ENCODE measurements at places on chromosomes 1 and 21.

DNA sequence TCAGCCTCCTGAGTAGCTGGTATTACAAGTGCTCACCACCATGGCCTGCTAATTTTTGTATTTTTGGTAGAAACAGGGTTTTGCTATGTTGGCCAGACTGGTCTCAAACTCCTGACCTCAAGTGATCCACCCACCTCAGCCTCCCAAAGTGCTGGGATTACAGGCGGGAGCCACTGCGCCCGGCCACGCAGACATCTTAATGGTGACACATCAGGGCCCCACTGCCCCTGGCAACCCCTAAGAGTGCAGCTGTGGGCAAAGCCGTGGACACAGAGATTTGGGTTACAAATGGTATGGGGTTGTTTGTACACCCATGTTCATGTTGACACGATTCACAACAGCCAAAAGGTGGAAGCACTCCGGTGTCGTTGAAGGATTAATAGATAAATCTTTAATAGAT, 29.8 kb downstream of the IFNGR2 start:
- DNase-seq = no peak

DNA sequence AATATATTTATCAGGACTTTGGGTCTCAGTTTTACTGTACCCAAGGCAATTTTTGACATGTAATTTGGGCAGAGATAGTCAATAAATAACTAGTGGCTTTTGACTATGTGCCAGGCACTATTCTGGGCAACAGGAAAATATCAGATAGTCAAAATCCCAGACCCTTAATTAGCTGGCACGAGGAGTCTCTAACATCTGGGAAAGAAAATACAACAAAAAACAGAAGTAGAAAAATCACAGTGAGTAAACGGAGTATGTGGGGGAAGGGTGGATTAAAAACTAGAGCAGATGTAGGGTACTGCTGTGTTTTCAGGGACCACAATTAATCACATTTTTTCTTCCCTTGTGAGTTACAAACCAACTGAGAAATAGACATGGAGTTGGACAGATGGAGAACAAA, 217.8 kb downstream of the NCAM2 start:
- DNase-seq = no peak

GRCh38 chr21:44062380-44062779, 44.8 kb upstream of the PWP2 start:
- DNase-seq = no peak

- no peak for DNase-seq
Observed at GRCh38 chr1:183702087-183702812, 49.1 kb upstream of the APOBEC4 start.

- no peak for DNase-seq
Observed at GRCh38 chr1:159996653-159997052, 35.1 kb downstream of the PIGM start.

- DNase-seq = no peak
Observed at GRCh38 chr21:32102426-32102825, 176.4 kb downstream of the MIS18A start.

DNA sequence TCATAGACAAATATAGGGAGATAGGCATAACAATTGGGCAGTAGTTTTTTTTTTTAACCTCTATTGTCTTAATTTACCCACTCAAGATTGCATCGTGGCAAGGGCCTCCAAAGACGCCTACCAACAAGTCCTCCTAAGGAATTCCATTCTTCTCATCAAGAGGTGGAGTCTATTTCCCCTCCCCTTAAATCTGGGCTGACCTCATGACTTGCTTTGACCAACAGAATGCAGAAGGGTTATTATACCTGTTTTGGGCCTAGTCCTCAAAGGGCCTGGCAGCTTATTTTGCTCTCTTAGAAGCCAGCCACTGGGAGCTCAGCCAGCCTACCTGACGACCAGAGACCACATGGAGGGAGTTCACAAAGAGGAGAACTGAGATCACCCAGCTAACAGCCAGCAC, 92.3 kb downstream of the COQ8A start:
- no peak for DNase-seq

GRCh38 chr1:232899268-232899667, 51.1 kb upstream of the NTPCR start:
- DNase-seq = no peak

- no peak for DNase-seq
Observed at GRCh38 chr1:93537924-93538323, 90.0 kb downstream of the FNBP1L start.

- no peak for DNase-seq
Observed at GRCh38 chr1:212450331-212450881, 17.7 kb downstream of the NENF start.

- DNase-seq = no peak
Observed at GRCh38 chr1:30110846-30111245, 612.5 kb downstream of the MATN1 start.

- DNase-seq = no peak
Observed at GRCh38 chr1:112006416-112007025, 17.1 kb upstream of the KCND3 start.

DNA sequence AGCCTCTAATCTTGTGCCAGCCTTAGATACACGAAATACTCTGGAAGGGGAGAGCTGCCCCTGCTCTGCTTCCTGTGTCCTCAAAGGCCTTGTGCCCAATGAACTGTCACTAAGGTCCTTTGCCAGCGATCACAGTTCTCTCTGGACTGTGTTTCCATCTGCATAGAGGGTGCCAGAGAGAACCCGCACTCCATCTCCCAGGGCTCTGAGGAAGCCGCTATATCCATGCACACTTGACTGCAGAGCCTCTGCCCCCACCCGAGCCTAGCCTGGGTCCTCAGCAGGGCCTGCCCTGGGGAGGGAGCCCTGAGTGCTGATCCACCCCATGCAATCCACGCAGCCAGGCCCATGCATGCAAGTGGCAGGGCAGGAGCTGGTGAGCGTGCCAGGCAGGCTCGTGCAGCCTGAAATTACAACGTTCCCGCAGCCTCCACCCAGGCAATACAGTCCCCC, 30.6 kb upstream of the KIF21B start:
- DNase-seq = no peak

DNA sequence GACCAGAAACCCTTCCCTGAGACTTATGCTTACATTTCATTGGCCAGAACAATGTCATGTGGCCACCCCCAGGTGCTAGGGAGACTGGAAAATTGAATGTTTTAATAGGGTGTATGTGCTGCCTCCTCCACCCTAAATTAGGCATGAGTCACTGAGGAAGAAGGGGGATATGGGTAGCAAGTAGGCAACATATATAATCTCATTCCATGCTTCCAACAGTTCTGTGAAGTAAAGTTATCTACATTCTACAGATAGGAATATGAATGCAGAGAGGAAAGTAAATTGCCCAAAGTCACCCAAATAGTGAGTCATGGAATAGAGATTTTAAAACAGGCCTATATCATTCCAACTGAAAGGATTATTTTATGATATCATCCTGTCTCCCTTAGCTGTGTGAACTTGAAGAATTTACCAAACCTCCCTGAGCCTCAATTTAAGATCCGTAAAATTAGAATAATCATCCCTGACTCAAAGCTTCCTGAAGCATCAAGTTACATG, 168.6 kb upstream of the FGGY start:
- no peak for DNase-seq

GRCh38 chr1:13554798-13555197, 28.8 kb upstream of the PDPN start:
- no peak for DNase-seq

DNA sequence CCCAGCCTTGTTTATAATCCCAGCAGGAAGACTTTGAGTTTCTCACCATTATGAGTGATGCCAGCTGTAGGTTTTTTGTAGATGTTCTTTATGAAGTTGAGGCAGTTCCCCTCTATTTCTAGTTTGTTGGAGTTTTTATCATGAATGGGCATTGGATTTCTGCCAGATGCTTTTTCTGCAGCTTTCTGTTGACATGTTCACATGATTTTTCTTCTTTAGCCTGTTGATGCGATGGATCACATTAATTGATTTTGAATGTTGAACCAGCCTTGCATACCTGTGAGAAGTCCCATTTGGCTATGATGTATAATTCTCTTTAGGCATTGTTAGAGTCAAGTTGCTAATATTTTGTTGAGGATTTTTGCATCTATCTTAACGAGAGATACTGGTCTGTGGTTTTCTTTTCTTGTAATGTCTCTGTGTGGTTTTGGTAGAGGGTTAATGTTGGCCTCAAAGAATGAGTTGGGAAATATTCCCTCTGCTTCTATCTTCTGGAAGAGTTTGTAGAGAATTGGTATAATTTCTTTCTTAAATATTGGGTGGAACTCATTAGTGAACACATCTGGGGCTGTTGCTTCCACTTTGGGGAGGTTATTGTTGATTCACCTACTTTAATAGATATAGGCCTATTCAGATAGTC, 33.2 kb downstream of the ZBTB40 start:
- peak; percentile 67 for DNase-seq

- DNase-seq = no peak
Observed at GRCh38 chr1:23062271-23062670, 43.0 kb downstream of the KDM1A start.

DNA sequence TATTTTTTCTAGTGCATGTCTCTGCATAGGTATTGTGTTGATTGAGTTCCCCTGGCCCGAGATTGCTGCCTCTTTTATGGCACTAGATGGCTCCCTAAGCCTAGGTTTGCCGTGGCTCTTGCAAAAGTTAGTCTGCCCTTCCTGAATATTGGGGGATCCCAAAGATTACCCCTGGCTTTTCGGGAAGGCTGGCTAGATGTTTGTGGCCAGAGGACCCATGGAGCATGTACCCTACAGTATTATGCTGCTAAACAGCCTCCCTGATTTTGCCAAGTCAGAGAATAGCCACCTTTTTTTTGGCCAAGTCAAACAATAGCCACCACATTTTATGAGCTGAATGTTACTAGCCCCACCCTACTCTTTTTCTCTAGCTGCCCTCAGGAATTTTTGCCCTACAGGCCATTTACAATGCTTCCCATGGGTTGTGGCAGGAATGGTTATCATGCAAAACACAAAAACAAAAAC, 343.2 kb downstream of the OLFM3 start:
- DNase-seq = no peak

DNA sequence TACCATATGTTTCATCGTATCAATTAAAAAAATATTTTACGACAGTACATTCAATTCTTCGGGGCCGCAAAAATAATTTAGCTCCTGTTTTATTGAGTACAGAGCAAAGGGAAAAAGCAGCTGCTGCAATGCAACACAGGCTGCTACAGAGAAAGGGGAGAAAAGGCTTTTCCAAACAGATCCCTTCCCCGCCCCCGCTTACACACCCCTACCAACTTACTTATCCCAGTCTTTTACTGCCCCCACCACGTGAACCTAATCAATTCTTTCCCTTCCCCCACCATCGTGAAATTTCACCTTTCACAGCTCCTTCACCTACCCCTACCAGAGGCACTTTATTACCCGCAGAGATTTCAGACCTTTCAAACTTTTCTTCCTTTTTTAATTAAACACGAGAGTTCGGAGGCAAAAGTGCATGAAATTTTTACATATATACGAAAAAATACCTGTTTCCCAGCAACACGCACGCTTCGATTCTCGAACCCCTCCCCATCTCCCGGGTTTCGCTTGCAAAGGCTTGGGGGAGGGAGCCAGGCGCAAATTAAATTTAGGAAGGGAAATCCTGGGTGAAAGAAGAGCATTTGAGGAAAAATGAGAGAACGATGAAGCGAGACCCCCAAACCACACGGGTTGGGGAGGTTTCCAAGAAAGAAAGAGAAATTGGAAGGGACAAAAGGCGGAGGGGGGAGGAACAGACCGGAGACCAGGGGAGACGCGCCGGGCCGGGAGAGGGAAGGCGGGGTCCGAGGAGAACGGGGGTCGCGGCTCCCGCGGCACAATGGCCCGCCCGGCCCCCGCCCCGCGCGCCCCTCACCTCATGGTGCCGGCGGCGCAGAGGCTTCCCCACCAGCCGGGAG, 823 bp downstream of the ENAH start:
- DNase-seq = no peak

DNA sequence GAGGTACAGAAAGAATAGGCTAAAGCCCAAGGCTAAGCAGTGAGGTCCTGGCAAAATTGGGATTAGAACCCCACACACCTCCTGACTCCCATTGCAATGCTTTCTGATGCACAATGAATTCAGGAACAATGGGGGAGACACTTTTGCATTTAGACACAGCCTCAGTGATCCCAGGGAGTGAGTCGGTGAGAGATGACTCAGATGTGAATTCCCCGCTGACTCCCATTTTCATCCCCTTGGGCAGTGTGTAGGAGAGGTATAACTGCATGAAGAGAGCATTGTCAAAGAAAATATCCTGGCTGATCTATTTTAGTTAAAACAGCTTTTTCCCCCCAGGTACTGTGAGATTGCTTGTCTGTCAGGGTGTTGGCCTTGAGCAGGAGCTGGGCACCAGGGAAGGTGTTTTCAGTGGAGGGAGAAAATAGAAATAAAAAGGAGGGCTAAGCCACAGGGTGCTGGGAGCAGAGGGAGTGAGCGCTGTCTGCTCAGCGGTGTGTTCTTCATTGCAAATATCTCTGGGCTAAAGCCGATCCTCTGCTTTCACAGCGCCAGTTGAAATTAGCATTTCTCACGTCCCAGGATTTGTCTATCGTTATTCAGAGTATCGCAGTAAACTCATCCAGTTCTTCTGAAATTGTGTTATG, 247.7 kb upstream of the PTBP2 start:
- no peak for DNase-seq

DNA sequence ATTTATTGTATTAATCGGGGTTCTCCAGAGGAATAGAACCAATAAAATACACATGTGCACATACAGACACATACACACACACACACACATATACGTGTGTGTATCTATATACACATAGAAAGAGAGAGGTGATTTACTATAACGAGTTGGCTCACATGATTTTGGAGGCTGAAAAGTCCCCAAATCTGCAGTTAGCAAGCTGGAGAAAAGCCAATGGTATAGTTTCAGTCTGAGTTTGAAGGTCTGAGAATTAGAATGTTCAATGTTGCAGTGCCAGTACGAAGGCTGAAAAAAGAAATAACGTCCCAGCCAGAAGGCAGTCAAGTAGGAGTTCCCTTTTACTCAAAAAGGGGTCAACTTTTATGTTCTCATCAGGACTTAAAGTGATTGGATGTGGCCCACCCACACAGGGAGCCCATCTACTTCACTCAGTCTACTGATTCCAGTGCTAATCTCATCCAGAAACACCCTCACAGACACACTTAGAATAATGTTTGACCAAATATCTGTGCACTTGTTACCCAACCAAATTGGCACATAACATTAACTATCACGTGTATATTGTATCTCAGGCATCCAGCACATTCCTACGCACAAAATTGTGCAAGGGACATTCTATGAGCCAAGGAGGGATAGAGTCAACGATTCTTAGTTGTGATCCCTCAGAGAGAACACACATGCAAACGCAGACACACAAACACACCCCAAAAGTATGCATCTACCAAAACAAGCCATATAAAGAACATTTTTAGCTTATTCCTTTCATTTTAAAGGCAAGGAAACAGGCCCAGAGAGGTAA, 195.5 kb upstream of the DUSP10 start:
- no peak for DNase-seq

GRCh38 chr1:206846487-206846886, 18.9 kb upstream of the IL20 start:
- DNase-seq = no peak

DNA sequence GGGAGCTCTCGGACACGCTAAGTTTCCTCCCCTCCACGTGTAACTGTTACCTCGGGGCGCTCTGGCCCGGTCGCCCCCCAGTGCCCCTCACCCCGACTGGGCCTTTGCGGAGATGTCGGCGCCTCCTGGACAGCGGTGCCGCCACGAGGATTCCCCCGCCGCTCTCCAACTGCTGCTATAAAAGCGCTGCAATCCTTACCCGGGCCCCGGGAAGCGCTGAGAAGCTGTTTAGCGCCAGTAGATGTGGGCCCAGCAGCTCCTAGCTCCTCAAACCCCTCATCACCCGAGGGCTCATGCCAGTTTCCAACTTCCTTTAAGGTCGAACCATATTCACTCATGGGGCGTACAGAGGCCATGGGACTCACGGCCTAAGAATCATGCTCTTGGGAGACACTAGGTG, 361 bp upstream of the LMX1A start:
- no peak for DNase-seq
